Karpas-422 (cell line): ENCODE measurements at places on chromosomes 13 and 19. TPM values are rescaled to one million over a fixed set of nuclear protein-coding genes. Genes with fewer than 3 reads are reported as not detected.

- DNase-seq = no peak
Observed at GRCh38 chr19:44824761-44825160, 15.9 kb downstream of the BCAM start.

- DNase-seq = no peak
Observed at GRCh38 chr13:83881917-83882605, at the start of gene SLITRK1. TSS of gene SLITRK1 (minus strand) at chr13:83882474. CDS start at chr13:83881507, 967 bp downstream.

- no peak for DNase-seq
Observed at GRCh38 chr19:305240-306150, 14.3 kb upstream of the PLPP2 start.

DNA sequence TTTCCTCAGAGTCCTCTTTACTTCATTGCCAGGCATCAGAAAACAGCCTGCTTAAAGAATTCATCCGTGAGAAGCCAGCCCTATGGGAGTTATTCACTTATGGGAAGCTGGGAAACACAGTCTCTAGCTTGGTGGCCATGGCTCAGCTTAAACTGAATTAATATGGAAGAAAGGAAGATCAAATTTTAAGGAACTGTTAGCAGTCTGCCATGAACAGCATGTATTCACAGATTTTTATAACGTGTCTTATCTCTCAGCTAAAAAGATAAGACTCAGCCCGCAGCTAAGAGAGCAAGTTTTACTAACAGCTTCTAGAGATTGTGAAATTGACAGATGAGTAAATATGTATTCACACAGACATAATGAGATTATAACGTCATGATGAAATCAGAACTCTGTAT is 253.7 kb upstream of the RXFP2 start:
- DNase-seq = no peak

DNA sequence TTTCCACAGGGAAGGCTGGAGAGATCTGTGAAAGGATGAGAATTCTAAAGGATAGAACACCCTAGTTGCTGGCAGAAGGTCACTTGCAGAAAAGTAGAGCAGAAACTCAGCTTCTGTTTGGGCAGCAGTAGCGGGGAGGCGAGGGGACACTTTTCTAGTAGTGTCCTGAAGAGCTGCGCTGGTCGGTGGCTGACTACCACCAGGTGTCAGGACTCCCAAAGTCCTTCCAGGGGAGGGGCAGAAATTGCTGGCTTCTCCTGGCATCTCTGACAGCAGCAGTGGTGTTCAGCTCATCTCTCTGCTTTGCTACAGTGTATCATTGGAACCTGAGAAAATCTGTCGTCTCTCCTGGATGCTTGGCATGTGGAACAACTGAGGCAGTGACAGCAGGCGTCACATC is 120.9 kb downstream of the ZDHHC20 start:
- DNase-seq = no peak

DNA sequence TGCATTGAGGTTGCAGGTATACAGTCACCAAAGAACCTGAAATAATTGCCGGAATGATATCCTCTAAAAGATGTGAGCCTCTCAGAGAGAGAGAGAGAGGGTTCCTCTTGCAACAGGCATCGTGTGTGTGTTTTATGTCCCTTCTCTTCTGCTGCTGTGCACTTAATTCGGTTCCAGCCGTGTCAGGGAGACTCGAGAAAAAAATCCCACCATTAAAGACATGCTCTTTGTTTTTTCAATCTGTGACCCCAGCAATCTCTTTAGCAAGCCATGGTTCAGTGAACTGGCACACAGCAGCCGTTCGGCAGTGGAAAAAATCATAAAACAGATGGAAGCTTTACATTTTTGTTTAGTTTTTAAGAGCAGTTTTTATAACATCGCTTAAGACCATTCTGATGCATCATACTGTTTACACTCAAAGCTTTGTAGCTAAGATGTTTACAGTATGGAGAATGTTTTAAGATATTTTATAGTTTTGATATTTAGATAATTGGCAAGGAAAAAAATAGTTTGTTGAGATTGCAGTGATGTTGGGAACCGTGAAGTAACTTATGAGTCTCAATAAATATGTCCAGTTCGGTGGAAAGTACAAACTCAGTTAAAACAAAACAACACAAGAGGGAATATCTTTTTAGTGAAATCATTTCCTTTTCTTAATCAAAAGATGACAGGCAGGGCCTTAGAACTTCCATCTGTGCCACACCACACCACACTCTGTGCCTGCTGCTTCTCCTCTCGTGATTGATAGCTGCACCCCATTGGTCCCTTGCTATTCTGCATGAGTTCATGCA is 31.2 kb upstream of the ZNF536 start:
- peak; percentile 72 for DNase-seq

DNA sequence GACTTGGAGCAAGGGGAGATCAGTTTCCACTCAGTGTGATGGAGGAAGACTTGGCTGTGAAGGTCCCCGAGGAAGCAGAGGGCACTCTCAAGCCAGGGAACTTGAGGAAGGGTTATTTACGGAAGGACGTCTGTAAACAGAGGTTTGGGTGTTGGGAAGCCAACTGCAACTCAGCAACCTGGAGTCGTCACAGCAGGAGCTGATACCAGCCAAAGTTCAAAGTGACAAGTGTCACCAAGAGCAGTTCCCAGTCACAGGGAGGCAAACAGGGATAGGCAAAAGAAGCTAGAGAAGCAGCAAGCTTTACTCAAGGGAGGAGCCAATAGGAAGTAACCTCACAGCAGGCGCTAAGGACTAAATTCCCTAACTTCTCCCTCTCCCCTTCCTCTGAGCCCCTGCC is 205.5 kb downstream of the EFNB2 start:
- no peak for DNase-seq

GRCh38 chr13:62684359-62684758 is 1268.7 kb upstream of the PCDH20 start:
- DNase-seq = no peak

DNA sequence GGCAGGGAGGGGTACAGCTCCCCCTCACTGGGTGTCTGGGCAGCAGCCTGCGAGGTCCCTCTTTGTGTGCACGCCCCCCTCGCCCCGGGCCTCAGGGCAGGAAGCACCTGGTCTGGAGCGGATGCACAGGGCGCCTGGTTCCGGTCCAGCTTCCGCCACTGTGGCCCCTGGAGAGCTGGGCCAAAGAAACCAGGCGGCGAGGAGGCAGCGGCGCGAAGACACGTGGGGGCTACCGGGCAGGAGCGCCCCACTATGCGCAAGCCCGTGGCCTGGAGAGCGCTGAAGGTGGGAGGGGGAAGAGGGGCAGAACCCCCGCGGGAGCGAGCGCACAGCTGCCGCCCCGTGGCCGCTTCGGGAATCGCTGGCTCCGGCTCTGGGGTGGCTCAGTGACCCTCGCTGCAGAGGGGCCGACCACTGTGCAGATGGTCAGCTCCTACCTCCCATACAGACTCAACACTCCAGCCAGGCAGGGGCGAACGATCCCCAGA is 1.7 kb upstream of the LYL1 start:
- DNase-seq = peak; percentile 93

GRCh38 chr19:38032951-38033350 is 125.9 kb downstream of the SIPA1L3 start:
- peak; percentile 50 for DNase-seq

DNA sequence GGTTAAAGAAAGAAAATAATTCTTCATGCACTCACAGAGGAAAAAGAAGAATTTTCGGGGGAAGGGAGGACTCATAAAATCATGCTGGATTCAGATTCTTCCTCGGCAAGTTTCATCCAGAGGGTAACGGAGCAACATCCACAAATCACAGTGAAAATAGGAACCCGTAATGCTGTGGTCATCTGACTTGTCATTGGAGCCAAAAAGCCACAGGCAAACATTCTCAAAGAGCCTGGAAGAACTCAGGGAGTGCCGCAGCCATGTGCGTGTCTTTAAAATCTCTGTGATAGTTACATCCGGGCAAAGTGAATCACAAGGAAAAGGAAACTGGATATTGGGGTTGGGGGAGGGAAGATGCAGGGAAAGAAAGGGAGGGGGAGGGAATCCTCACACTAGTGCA is 33.0 kb upstream of the VSTM2B start:
- DNase-seq = no peak

- no peak for DNase-seq
Observed at GRCh38 chr19:28727480-28728159, 485.3 kb downstream of the UQCRFS1 start.

DNA sequence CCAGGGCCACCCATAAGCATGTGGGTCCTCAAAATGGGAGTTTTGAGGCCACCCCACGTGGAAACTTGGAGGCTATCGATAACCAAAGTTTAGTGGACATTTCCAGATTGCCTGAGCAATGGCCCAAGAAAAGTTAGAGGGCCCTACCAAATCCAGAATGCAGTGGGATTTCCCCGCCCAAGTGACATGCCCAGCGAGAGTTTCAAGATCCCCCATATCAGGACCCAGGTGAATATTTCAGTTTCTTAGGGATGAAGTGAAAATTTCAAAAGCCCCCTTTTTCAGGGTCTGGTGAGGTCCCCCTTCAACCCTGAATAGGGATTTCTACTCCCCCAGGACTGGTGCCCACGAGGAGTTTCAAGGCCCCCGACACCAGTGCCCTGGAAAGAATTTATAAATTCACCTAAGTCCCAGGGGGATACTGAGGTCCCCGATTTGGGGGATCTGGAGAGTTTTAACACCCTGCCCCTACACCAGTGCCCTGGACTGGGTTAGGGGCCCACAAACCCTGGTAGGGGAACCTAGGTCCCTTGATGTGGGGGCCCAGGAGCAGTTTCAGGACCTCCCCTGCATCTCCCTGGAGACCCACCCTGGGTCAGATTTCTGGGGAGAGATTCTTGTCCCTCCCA is 695 bp downstream of the BST2 start:
- DNase-seq = peak; percentile 63

DNA sequence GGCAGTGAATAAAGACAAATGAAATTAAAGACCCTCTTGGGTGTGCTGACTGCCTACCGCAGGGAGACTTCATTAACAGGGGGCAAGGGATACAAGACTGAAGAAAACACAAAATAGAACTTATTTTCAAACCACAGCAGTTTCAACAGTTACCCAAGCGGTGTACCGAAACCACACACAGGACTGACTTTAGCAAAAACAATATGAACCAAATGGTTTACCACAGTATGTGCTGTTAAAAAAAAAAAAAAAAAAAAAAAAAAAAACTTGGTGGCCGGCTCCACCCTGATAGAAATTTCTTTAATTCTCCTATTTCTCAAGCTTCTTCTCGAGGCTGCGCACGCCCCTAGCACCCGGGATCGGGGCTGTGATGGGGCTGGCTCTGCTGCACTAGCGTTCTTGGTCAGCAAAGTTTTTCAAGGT is 42.6 kb downstream of the KLF2 start:
- no peak for DNase-seq

GRCh38 chr19:31574251-31574973 is 225.2 kb upstream of the TSHZ3 start:
- DNase-seq = no peak

DNA sequence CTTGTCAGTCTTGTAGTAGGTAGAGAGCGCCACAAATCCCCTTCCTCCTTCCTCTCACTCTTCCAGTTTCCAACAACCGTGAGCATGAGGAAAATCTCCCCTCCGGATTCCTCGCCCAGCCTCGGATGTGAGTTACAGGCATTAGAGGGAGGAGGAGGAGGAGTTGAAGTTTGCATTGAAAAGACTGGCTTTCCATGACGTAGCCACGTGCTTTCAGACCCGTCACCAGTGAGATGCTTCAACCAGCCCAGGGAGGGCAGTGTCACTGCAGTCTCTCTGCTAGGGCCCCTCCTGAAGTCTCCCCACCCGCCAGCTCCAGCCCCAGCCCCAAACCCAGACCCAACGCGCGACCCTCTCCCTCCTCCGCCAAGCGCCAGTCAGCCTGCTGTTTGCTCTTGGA is 442 bp upstream of the FGF14 start:
- DNase-seq = no peak

DNA sequence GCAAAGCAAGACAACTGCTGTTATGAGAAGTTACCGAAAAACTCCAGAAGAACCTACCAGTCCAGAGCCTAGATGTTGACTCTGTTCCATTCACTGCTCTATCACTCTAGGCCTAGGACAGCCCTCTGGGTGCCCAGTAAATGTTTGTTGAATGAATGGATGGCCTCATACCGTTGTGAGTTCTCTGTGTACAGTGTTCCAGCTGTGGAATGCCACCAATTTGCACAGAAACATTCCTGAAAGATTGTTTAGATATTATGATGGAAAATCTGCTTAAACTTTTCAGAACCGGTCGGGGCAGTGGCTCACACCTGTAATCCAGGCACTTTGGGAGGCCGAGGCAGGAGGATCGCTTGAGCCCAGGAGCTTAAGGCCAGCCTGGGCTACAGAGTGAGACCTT is 1.3 kb upstream of the FBL start:
- no peak for DNase-seq

CD79A gene
- total RNA-seq = 970 and 1,036 TPM in 2 replicates

C5AR1 gene
- 0.11 and 0.41 TPM in 2 replicates for total RNA-seq

SPACA4 gene
- not detected in 2 replicates for total RNA-seq

PRRG2 gene
- total RNA-seq = 1.3 and 3.8 TPM in 2 replicates

CACNA1A gene
- total RNA-seq = not detected in 2 replicates

KLHL1 gene
- not detected in 2 replicates for total RNA-seq

INAFM1 gene
- total RNA-seq = 4.6 and 8.4 TPM in 2 replicates

SLAIN1 gene
- 4.4 and 7.1 TPM in 2 replicates for total RNA-seq

CEACAM1 gene
- total RNA-seq = 0.56 and 3.5 TPM in 2 replicates

PLK5 gene
- not detected in 2 replicates for total RNA-seq

DPF1 gene
- total RNA-seq = 2.5 and 3.2 TPM in 2 replicates

ZNF181 gene
- total RNA-seq = 11.1 and 23.2 TPM in 2 replicates

ADGRE3 gene
- total RNA-seq = 0.30 TPM in 1 of 2 replicates, not detected in the other
